Transverse colon (tissue), 4 donors: ENCODE measurements at places on chromosomes 5 and 9.

DNA sequence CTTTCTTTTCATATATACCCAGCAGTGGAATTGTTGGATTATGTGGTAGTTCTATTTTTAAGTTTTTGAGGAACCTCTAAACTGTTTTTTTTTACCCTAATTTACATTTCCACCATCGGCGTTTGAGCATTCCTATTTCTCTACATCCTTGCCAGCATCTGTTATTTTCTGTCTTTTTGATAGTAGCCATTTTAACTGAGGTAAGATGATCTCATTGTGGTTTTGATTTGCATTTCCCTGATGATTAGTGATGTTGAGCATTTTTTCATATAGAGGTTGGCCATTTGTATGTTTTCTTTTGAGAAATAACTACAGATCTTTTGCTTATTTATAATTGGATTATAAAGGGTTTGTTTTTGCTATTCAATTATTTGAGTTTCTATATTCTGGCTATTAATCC is 71.7 kb upstream of the TNC start:
- H3K36me3 ChIP-seq = no peaks in the 10 kb centered on the region
- no peaks in the 10 kb centered on the region for H3K4me1 ChIP-seq
- H3K27me3 ChIP-seq = no peaks in the 10 kb centered on the region
- no peak overlapping the region for H3K4me3 ChIP-seq

DNA sequence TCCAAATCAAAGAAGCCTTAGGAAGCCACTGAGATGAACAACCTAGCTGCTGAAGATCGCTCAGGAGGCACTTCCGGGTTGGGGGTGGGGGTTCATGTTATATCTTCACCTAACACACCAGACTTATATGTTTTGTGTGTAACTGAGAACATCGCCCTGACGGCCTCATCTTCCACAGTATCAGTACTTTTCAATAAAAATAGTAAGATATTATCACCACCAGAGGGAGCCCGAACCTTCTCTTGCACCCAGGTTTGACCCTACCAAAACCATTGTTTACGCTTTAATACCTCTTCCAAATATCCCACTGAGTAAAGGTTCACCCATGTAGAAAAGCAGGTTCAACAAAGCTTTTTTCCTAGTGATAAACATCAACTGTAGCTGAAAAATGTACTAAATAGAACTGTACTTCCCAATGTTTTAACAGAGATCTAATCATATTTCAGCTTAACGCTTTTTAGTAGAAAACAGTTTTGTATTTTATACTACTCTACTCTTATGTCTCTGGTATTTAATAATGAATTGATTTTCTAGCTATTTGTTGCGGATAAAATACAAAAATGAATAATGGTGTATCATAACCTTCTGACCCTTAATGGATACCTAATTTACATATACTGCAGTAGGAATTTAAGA is 244.0 kb downstream of the EPB41L4A start:
- H3K27me3 ChIP-seq = no peaks in the 10 kb centered on the region
- H3K36me3 ChIP-seq = no peaks in the 10 kb centered on the region
- H3K4me3 ChIP-seq = no peak overlapping the region
- H3K4me1 ChIP-seq = no peaks in the 10 kb centered on the region
- no peak overlapping the region for H3K27ac ChIP-seq
- no peak for DNase-seq

GRCh38 chr5:159697530-159697929 is 218.8 kb upstream of the ADRA1B start:
- no peaks in the 10 kb centered on the region for H3K27me3 ChIP-seq
- no peaks in the 10 kb centered on the region for H3K4me1 ChIP-seq
- H3K27ac ChIP-seq = no peak overlapping the region
- no peak for DNase-seq
- H3K36me3 ChIP-seq = no peaks in the 10 kb centered on the region

DNA sequence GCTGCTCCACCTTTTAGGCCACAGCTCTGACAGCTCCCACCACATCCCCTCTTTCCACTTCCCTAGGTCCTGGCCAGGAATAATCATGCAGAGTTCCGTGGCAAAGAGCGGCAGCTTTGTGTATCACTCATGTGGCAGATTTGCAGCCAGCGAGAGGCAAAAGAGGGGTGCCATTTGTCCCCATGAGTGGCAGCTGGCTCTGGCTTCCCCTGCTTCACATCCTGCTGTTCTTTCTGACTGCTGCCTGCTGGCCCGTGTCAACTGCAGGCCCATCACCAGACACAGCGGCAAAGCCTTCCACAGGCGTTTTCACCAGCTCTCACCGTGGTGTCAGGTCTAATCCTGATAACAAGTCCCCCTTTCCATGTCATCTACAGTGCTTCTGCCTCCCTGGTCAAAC is 430.6 kb upstream of the DAP start:
- DNase-seq = no peak
- H3K27ac ChIP-seq = no peak overlapping the region
- H3K4me1 ChIP-seq = no peaks in the 10 kb centered on the region
- no peaks in the 10 kb centered on the region for H3K27me3 ChIP-seq

DNA sequence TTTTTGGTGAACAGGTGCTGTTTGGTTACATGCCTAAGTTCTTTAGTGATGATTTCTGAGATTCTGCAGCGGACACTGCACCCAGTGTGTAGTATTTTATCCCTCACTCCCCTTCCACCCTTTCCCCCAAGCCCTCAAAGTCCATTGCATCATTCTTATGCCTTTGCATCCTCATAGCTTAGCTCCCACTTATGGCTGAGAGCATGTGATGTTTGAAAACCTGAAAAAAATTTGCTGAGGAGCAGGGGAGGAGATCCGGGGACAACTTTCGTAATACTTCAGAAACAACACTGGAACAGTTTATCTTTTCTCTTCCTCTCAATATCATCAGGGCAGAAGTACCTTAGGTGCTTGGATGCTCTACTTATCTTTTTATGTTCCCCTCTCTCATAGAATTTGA is 226.4 kb downstream of the ADAMTS6 start:
- no peaks in the 10 kb centered on the region for H3K4me1 ChIP-seq
- H3K27me3 ChIP-seq = no peaks in the 10 kb centered on the region
- H3K27ac ChIP-seq = no peak overlapping the region
- H3K4me3 ChIP-seq = no peak overlapping the region
- no peak for DNase-seq

DNA sequence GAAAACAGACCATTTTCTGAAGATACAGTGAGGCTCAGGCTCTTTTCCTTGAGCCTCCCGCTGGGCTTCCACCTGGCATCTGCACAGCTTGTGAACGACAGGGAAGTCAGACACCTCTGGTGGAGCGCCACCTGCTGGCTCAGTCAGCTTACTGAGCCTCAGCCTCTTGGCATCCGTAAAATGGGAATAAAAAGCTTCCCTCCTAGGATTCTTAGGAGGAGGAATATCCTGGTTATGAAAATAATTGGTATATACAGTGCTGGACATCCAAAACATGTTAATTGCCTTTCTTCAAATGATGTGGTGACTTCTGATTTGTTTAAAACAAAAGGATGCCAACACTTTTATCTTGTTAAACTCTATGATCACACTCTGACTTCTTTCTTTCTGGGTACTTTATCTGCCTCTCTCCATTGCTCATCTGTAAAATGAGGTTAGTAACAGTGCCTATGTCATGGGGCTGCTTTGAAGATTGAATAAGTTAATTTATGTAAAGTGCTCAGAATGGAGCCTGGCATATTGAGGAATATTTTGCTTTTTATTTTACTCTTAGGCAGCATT is 67.5 kb downstream of the MAMDC2 start:
- no peaks in the 10 kb centered on the region for H3K36me3 ChIP-seq
- H3K4me1 ChIP-seq = peaks cover 7% of the 10 kb centered on the region
- no peaks in the 10 kb centered on the region for H3K27me3 ChIP-seq
- peak; percentile 81 for DNase-seq

GRCh38 chr5:53463909-53464621 is 16.4 kb upstream of the FST start:
- no peak overlapping the region for H3K27ac ChIP-seq
- no peak overlapping the region for H3K4me3 ChIP-seq
- H3K4me1 ChIP-seq = no peaks in the 10 kb centered on the region
- no peak for DNase-seq

DNA sequence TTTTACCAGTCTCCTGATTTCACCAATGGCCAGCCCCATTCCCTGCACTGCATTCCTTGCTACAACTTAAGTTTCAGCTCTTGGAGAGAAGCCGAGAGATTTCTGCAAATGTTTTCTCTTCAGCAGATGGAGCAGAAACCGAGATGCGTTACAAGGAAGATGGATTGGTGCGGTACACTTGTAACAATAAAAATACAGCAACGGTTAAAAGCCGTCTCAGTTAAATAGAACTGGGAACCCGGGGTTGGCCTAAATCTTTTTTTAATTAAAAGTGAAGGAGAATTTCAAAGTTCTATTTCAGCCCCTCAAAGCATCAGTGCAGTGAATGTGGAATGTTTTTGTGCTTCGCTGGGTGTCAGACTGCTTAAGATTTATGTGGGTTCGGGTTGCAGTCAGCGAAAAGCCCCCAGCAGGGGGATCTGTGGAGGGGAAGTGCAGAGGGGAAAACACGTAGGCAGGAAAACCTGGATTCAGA is 19.8 kb downstream of the BRINP1 start:
- no peak overlapping the region for H3K4me3 ChIP-seq
- H3K27me3 ChIP-seq = no peaks in the 10 kb centered on the region
- no peak overlapping the region for H3K27ac ChIP-seq
- DNase-seq = no peak
- no peaks in the 10 kb centered on the region for H3K4me1 ChIP-seq

GRCh38 chr9:134887219-134887618 is 6.6 kb downstream of the FCN2 start:
- H3K27ac ChIP-seq = no peak overlapping the region
- H3K4me1 ChIP-seq = no peaks in the 10 kb centered on the region
- no peak for DNase-seq
- no peaks in the 10 kb centered on the region for H3K27me3 ChIP-seq

- no peaks in the 10 kb centered on the region for H3K36me3 ChIP-seq
- H3K4me1 ChIP-seq = no peaks in the 10 kb centered on the region
- DNase-seq = no peak
- no peaks in the 10 kb centered on the region for H3K27me3 ChIP-seq
- no peak overlapping the region for H3K4me3 ChIP-seq
- no peak overlapping the region for H3K27ac ChIP-seq
Measured at GRCh38 chr5:121175986-121176385, 675.7 kb upstream of the FTMT start.

DNA sequence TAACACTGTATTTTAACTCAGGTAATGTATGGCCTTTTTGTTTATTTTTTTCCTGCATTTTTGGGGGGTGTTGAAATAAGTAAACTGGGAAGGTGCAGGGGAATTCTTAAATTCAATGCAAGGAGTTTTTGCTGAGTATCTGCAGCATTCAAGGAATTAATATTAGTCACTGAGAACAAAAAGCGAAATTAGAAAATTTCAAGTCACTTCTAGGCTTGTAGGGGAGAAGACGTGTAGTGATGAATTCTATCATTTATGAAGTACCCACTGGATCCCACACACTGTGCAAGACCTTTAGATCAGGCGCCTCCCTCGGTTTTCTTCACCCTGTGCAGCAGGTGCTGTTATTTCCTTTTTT is 1.2 kb downstream of the EHMT1 start:
- H3K36me3 ChIP-seq = no peaks in the 10 kb centered on the region
- H3K27me3 ChIP-seq = no peaks in the 10 kb centered on the region
- H3K27ac ChIP-seq = peak overlapping the region; percentile 91
- DNase-seq = no peak
- H3K4me3 ChIP-seq = peak overlapping the region; percentile 62
- H3K4me1 ChIP-seq = peaks cover 21% of the 10 kb centered on the region

DNA sequence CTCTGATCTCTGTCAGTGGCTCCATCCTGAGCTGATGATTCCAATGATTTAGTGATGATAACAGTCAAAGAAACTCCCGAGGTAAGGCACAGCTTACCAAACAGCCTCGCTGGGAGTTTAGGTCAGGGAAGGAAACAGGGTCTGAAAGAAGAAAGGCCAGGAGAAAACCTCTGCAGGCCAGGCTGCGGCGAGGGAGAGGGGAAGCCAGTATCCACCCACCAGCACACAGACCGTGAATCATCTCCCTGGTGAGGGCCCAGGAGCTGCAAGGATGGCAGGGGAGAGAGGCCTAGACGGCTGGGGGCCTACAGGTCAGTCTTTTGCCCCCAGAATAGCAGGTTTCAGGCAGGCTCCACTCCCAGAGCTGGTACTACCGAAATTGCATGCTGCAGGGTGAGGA is 590.5 kb downstream of the CCDC171 start:
- H3K27ac ChIP-seq = no peak overlapping the region
- no peak overlapping the region for H3K4me3 ChIP-seq
- H3K4me1 ChIP-seq = no peaks in the 10 kb centered on the region
- DNase-seq = no peak
- no peaks in the 10 kb centered on the region for H3K27me3 ChIP-seq

DNA sequence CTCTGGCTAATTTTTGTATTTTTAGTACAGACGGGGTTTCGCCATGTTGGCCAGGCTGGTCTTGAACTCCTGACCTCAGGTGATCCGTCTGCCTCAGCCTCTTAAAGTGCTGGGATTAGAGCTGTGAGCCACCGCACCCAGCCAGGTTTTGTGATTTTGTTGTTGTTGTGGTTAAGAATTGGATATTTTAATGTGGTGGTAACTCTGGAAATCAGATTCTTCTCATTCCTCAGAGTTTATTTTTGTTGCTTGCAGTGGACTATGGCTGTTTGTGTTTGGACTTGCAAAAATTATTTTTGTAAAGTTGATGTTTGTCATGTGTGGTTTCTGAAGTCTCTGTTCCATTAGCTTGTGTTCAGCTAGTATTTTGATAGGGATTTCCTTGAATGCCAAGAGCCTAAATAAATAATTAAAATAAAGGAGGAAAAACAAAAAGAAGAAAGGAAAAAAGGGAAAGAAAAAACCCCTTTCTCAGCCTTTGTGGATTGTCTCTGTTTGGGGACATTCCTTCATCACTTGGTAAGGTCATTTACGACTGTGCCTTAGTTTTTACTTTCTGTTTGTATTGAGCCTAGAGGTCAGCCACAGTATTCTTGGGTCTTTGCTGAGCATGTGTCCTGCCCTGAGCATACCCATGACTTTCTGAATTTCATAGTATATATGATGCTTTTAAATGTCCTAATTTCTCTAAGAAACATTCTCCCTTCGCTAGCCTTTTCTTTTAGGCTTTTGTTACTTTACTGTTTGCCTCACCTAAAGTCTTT is 37.3 kb downstream of the PBX3 start:
- no peaks in the 10 kb centered on the region for H3K27me3 ChIP-seq
- no peaks in the 10 kb centered on the region for H3K4me1 ChIP-seq
- no peak overlapping the region for H3K27ac ChIP-seq
- DNase-seq = no peak
- H3K4me3 ChIP-seq = no peak overlapping the region

DNA sequence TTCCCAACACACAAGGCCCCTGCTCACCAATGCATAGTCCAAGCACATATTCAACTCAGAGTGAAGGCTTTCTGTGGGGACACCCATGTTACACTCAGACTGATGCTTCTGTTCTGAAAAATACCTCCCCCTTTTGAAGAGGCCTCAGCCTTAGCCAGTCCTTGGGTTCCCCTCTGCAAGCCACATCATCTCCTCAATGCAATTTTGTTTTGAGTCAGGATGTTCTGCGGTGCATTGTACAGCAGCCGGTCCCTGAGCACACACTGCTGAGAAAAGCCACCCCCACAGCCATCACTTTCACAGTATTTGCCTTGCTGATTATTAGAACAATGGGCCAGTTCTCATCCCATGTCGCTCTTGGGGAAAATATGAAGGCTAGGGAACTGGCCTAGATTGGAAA is 241.2 kb downstream of the FAM114A2 start:
- H3K27ac ChIP-seq = no peak overlapping the region
- no peaks in the 10 kb centered on the region for H3K36me3 ChIP-seq
- no peak for DNase-seq
- no peak overlapping the region for H3K4me3 ChIP-seq
- H3K27me3 ChIP-seq = no peaks in the 10 kb centered on the region
- no peaks in the 10 kb centered on the region for H3K4me1 ChIP-seq

- H3K27ac ChIP-seq = no peak overlapping the region
- no peaks in the 10 kb centered on the region for H3K36me3 ChIP-seq
- no peaks in the 10 kb centered on the region for H3K4me1 ChIP-seq
- H3K27me3 ChIP-seq = no peaks in the 10 kb centered on the region
Measured at GRCh38 chr5:1304033-1304432, 9.2 kb upstream of the TERT start.
